ENCODE measurements at places on chromosomes 7 and 10.

DNA sequence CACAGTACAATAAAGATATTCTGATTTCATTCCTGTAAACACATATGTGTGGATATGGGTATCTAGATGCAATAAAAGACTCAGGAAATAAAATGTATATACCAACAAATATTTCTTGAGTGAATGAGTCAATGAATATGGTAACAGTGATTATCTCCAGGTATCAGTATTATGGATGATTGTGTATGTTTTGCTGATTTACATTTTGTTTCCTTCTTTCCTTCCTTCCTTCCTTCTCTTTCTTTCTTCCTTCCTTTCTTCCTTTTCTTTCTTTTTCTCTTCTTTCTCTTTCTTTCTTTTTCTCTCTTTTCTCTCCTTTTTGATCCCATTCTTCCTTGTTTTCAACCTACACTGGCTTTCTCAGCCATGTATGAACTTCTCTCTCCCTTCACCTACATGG, 85.3 kb upstream of the DLX6 start:
- DNase-seq = no peak

GRCh38 chr7:51275532-51275931, 41.1 kb downstream of the COBL start:
- DNase-seq = no peak

- no peak for DNase-seq
These were observed 64.4 kb upstream of the HECTD2 start for GRCh38 chr10:91345716-91346115.

DNA sequence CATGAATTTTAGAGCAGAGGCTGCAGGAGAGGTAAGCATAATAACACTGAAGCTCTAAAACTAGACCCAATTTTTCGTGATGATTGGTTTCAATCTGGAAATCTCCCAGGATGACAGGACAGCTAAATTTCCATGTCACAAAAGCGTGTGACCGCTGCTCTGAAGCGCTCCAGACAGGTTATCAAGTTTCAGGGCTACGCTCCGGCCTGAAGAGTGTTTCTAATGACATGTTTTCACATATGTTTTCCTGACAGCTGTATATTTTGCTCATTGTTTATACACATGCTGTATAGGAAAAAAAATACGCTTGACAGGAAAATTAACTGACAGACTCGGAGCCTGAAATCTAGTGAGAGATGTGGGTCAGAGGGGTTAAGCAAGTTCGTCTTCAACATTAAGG, 219.8 kb upstream of the BMPER start:
- no peak for DNase-seq

DNA sequence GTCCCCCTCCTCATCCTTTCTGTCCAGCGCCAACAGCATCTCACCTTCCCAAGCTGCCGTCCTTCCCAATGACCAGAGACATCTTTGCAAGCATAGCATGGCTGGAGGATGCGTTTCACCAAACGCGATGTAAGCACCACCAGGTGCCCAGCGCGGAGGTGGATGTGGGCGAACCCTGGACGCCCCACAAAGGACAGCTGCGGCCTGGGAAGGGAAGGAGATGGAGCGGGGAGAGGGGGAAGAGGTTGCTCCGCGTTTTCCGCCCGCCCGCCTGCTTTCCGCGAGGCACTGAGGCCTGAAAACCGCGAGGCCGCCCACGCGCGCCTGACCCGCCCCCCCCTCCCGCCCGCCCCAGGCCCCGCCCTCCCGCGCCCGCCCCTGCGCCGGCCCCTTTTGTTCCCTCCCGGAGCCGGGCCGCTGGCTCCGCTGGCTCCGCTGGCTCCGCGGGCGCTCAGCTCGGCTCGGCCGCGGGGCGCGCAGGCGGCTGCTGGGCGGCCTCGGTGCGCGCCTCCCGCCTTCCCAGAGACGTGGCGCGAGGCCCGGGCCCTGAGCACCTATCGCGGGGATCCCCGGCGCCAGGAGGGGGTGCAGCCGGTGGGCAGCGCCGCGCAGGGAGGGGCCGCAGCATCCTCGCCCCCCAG, at the start of gene CLIP2:
TSS of gene CLIP2 (plus strand) at position 390 of the 641 bp plus-strand sequence. CDS start 28,140 bp downstream, outside the sequence.
- no peak for DNase-seq

GRCh38 chr7:2009541-2010001, 223.2 kb downstream of the MAD1L1 start:
- DNase-seq = no peak

- no peak for DNase-seq
These were observed 122.4 kb upstream of the NPS start for GRCh38 chr10:127426746-127427145.

DNA sequence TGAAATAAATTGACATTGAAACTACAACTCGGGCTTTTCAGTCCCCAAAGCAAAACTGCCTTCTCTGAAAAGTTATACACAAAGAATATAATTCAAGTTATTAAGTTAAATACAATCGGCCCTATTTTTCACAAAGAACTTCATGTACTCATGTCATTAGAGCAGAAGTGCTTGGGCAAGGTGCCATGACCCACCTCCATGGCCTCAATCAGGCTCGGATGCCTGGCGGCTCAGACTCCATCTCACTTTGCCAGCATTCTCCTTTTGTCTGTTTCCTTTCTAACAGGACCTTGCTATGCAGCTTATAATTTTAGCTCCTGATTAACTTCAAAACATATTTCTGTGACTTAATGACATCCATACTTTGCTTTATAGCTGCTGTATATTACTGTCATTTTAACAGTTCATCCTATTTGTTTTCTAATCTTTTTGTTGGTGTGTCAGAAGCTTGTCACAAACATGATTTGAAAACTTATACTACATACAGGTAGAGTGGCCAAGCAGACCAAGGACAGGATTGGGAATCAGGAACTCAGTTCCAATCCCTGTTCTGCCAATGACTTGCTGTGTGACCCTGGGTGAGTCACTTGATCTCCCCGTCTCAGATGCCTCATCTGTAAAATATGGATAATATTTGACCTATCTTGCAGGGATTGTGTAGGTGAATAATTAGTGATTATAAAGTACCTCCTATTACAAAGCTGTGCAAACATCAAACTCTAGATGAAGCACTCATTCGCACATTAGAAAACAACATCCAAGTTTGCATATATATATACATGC, 60.8 kb upstream of the ITGA8 start:
- DNase-seq = peak; percentile 24

DNA sequence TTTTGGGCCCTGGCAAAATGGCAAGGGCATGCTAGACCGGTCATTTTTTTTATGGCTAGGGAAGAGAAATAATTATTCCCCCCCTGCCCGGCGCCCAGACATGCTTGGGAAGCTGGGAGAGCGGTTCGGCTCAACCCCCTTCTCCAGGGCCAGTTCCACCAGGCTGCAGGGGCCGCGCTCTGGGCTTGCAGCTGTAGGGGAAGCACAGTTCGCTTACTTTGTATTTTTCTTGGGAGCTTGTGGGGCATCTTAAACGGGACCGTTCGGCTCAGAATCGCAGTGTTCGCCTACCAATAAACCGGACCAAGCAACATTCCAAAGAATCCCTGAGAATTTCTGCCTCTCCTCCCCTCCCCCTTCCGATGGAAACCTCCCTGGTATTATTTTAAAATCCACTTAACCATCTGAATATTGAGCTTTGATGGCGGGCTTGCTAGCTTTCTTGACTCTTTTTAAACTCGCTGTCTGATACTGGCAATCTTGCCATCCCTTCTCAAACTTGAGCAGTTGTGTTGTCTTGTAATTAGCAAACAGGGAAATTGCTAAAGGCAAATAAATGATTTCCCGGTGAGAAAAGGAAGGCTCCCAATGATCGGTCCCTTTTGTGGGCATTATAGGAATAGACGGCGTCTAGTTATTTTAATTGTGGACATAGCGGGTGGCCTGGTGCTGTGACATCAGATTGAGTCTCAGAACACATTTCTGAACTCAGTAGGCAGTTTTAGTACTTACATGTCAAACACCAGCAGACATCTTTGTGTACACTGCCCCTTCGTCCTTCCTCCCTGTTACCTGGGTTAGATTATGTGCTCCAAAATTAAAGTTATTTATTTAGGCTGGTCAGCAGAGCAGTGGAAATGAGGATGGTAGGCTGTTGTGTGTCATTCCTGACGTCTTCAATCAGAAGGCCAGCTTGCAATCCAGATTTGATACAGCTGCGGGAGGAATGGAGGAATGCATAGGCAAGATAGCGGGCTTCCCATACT, 3.4 kb downstream of the TCF7L2 start:
- DNase-seq = no peak

DNA sequence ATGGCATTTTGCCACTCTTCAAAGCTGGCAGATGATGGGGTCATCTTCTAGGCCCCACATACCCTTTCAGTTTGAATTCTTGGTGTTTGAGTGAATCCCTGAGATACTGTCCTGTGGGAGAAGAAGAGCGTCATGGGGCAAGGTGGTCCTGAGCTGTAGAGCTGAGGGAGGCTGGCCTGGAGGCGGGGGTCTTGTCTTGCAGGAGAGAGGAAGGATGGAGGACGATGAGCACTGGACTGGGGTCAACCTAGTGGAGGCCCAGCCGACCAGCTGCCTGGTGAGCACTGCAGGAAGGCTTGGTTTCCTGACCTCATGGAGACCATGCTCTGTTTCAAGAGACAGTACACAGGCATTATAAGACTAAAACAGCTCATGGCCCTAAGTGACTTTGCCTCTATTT, 114.6 kb downstream of the TACC2 start:
- no peak for DNase-seq

GRCh38 chr7:106731646-106732444, 70.9 kb upstream of the CCDC71L start:
- no peak for DNase-seq

DNA sequence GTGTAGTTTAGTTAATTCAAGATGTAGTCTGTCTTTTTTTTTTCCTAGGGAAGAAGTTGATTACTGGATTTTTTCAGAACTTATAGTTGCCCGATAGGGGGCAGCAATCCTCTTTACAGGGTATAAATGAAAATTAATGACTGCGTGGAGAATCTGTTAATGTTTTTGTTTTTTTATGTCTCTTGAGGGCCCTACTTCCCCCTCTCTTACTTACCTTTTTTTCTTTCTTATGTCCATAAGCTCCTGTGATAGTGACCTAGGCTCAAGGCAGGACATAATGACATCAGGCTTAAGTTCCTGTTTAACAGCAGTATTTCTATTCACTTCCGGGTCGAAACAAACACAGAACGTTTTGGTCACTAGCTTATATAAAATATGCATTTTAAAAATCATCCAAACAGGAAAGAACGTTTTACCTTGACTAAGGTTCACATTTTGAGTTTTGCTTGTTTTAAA, 18.8 kb downstream of the CDC123 start:
- no peak for DNase-seq

- DNase-seq = no peak
These were observed 61.6 kb upstream of the MRLN start for GRCh38 chr10:59814878-59815277.

GRCh38 chr10:129849853-129850252, 114.2 kb downstream of the EBF3 start:
- no peak for DNase-seq

GRCh38 chr7:48089046-48090003, at the start of gene UPP1:
Gene UPP1, plus strand, starts transcription at chr7:48089265. Its CDS starts 5,519 bp downstream, at chr7:48094784.
- peak; percentile 83 for DNase-seq

DNA sequence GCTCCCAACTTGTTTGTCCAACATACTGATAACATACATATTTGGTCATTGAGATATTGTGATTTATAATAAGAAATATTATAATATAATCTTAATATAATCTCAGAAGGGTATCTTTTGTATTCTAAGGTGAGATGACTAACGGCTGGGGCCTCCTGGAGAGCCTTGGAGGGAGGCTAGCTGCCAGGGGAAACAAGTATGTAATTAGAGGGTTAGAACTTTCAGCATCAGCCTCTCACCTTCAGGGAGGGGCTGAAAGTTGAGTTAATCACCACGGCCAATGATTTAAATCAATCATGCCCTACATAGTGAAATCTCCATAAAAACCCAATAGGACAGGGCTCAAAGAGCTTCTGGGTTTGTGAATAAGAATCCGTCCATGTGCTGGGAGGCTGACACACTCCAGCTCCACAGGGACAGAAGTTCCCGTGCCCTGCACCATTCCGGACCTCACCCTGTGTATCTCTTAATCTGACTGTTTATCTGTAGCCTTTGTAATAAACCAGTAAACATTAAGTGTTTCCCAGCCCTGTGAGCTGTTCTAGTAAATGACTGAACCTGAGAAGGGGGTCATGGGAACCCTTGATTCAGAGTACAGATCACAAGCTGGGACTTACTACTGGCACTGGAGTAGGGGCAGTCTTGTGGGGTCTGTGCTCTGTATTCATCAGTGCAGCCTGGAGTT, 86.3 kb upstream of the STEAP1B start:
- DNase-seq = no peak

DNA sequence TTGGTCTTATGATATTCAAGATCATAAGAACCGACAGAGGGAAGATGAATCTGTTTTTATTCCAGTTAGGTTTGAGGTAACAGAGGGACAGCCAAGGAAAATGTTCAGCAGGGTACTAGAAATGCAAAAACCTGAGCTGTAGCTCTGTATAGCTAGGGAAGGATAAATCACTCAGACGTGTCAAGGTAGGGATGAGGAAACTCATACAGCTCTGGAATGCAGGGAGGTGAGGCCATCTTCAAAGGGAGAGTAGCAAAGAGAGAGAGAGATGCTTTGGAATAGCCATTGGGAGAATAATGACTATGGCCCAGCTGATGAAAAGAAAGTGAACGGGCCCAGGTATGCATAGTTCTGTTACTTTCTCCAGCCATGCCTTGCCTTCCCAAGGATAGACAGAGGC, 77.8 kb downstream of the PAX2 start:
- no peak for DNase-seq

- DNase-seq = no peak
These were observed 28.6 kb downstream of the ZC3HAV1 start for GRCh38 chr7:139080905-139081304.

DNA sequence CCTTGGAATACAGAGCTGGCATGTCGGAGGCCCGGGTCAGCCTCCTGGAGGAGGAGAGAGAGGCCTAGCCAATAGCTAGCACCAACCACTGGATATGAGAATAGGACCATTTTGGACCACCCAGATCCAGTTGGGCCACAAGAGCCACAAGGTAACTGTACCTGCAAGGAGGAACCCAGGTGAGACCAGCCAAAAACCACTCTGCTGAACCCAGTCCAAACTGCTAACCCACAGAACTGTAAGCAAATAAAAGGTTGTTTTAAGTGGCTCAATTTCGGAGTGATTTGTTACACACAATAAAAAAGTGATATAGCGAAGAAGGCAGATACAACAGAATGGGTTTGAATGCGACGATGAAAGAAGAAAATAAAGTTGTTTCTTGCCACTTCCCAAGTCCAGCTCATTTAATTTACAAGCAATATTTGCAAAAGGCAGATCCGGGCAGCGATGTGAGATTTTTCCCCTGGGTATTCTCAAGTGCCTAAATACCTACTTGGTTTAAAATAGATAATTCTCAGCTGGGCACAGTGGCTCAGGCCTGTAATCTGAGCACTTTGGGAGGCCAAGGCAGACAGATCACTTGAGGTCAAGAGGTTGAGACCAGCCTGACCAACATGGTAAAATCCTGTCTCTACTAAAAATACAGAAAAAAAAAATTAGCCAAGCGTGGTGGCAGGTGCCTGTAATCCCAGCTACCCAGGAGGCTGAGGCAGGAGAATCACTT, 23.1 kb downstream of the ZNF467 start:
- DNase-seq = no peak

GRCh38 chr10:3136336-3136735, 36.2 kb downstream of the PITRM1 start:
- DNase-seq = no peak

DNA sequence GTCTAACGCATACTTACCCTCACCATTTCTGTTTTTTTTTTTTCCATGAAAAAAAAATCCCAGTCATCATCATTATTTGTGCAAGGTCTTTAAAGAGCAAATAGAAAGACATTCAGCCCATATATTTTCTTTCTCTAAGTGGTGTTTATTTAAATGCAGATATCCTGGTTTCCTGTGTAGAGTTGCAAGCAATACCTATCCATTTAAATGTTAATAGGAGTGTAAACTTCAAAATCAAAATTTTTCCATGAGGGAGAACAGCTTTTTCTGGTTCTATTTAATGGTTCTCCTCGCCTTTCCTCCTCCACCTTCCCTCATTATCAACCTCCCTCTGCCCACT, 120.1 kb upstream of the AGK start:
- no peak for DNase-seq
